Stimulated activated CD4-positive, alpha-beta T cell treated with anti-CD3 and anti-CD28 coated beads, Interleukin-4, amount 100 ng/mL, for 1 hour (primary cell): ENCODE measurements at places on chromosomes 6 and 20.

GRCh38 chr6:29736563-29736962 is 13.3 kb downstream of the HLA-F start:
- no peak for DNase-seq

- no peak for DNase-seq
Observed at GRCh38 chr6:3214898-3215297, 12.6 kb downstream of the TUBB2B start.

GRCh38 chr20:33415948-33416347 is 14.6 kb upstream of the CDK5RAP1 start:
- DNase-seq = no peak

- DNase-seq = no peak
Observed at GRCh38 chr20:62606016-62606415, 36.3 kb upstream of the SLCO4A1 start.

GRCh38 chr6:28985462-28986164 is 19.5 kb downstream of the ZNF311 start:
- no peak for DNase-seq

- DNase-seq = no peak
Observed at GRCh38 chr20:39294137-39294725, 332.1 kb downstream of the DHX35 start.

- no peak for DNase-seq
Observed at GRCh38 chr6:2768696-2769095, 3.5 kb downstream of the WRNIP1 start.

DNA sequence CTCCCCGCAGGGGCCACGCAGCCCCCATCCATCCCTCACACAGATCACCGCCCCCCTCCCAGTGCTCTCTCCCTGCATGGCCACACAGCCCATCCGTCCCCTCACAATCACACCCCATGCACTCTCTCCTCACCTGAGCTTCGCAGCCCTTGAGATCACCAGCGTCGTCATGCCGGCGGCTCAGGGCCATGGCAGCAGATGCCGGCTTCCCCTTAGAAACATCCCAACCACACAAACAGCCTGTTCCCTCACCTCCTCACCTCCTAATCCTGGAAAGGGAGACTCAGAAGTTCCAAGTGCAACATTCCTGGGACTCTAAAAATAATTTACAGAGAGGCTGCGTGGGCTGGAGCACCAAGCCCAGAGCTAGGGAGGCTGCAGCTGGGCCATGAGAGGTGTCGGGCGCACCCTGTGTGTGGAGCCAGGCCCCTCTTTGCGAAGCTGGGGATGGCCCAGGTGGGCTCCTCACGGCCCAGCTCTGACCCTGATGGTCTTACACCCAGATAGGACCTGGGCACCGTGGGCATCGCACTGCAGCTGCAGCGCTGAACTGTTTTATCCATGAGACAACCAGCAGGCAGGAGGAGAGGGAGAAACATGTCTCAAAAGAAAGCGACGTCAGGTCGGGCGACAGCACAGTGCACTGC is 125.3 kb downstream of the DLL1 start:
- no peak for DNase-seq
